MV-4-11 (cell line): ENCODE measurements at places on chromosomes 2 and 18.

- no peak for DNase-seq
Measured at GRCh38 chr18:24516261-24516660, 55.8 kb downstream of the HRH4 start.

DNA sequence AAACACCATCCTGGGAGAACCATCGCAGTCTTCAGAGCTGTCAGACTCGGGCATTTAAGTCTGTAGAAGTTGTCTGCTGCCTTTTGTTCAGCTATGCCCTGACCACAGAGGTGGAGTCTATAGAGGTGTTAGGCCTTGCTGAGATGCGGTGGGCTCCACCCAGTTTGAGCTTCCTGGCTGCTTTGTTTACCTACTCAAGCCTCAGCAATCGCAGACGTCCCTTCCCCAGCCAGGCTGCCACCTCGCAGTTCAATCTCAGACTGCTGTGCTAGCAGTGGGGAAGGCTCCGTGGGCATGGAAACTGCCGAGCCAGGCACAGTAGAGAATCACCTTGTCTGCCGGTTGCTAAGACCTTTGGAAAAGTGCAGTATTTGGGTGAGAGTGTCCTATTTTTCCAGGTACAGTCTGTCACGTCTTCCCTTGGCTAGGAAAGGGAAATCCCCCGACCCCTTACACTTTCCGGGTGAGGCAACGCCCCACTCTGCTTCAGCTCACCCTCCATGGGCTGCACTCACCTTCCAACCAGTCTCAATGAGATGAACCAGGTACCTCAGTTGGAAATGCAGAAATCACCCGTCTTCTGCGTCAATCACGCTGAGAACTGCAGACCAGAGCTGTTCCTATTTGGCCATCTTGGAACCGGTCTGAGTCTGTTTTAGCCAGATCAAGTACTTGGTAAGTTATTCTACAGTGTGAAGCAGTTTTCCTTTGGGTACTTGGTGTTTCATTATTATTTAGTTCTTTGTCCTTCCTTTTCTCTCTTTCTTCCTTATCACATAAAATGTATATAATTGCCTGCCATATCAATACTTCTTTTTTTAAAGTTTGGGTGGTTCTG is 71.5 kb downstream of the CDC42EP3 start:
- DNase-seq = no peak

- peak; percentile 10 for DNase-seq
Measured at GRCh38 chr2:68536000-68536399, 68.6 kb downstream of the APLF start.

DNA sequence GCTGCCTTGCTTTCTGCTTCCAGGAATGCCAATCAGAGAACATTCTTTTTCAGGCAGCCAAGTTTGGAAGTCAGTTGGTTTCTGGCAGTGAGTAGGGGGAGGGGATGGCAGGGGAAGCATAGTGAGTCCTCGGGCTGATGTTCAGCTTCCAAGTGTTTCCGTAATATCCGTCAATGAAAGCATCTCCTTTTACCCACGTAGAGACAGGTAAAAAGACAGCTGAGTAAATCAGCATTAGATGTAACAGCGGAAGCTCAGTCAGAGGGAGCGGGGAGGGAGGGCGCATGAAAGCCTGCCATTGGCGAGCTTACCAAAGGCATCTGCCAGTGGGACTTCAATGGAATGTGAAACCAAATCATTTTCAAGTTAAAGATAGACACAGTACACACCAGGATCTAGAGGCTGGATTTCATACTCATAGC is 117.1 kb upstream of the DTNA start:
- DNase-seq = no peak

- peak; percentile 3 for DNase-seq
Measured at GRCh38 chr2:216807857-216808272, 52.0 kb downstream of the TNP1 start.

DNA sequence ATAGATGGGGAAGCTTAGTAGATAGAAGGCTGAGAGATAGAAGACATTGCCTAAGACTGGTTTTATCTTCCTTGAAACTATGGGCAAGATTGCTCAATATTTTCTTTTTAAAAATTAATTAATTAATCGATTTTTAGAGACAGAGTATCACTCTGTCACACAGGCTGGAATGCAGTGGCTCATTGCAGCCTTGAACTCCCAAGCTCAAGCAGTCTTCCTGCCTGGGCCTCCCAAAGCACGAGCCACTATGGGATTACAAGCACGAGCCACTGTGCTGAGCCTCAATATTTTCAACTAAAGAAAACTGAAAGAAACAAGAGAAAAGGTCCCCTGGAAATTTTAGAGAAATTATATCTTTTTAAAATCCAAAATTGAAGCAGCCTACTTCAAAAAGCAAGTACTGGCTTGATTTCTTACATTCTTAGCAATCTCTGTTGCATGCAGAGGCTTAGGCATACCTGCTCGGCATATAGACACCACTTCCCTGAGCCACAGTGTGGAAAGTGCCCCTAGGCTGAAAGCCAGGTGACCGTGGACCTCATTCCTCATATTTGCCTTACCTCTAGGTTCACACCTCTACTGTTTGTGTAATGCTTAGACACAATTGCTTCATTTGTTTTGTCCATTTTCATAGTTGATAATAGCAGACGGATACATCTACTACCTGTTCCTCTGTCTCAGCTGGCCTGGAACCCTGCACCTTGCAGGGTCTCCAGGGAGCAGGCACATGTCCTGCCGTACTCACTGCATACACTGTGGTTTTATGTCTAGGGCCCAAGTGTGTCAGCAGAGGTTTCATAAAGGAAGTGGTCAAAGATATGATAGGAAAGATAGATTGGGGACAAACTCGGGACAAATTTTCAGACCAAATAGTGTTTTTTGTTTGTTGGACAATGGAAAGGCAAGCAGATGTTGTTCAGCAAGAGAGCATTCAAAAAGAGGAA is 166.5 kb upstream of the ALPP start:
- DNase-seq = peak; percentile 52

- no peak for DNase-seq
Measured at GRCh38 chr2:128282246-128282975, 36.3 kb downstream of the HS6ST1 start.

- DNase-seq = no peak
Measured at GRCh38 chr2:16461672-16462071, 204.0 kb downstream of the CYRIA start.

- no peak for DNase-seq
Measured at GRCh38 chr18:9901377-9901776, 12.4 kb upstream of the VAPA start.

DNA sequence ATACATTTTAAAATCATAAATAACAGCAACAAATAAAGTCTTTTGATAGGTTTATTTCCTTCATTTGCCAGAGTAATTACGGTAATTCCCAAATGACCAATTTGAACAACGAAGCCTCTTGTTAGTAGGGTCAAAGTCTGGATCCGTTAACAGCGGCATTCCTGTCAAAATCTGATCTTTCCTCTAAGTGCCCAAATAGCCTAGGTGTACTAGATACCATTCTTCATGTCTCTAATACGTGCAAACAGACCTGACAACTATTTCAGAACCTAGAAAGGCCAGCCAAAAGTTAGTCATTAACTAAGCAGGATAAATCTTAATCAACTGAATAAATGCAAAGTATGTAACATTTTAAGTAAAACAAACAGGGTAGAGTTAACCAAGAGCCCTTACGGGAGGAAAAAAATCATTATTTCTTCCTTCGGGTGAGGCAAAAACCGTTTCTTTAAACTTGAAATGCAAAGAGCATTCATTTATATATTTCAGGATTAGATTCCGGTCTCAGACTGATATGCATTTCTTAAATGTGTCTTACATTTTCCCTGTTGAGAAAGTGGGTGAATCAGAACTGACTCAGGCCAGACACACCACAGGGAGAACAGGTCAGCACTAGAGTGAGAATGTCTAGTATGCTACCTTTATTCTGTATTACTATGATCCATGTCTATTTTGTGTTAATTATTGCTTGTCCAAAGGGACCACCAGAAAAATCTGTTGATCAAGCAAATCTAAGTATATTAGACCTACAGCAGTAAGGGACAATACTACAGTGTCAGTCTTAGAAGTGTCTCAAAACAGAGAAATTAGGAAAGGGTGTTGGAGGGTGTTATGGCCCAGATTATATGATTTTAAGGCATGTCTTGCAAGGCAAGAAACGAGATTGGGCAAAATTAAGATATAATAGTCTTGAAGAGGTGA is 141.5 kb upstream of the NDUFV2 start:
- no peak for DNase-seq

- no peak for DNase-seq
Measured at GRCh38 chr18:46624127-46624526, 32.9 kb downstream of the LOXHD1 start.

GRCh38 chr18:24947521-24948305 is 404.3 kb downstream of the ZNF521 start:
- DNase-seq = no peak

DNA sequence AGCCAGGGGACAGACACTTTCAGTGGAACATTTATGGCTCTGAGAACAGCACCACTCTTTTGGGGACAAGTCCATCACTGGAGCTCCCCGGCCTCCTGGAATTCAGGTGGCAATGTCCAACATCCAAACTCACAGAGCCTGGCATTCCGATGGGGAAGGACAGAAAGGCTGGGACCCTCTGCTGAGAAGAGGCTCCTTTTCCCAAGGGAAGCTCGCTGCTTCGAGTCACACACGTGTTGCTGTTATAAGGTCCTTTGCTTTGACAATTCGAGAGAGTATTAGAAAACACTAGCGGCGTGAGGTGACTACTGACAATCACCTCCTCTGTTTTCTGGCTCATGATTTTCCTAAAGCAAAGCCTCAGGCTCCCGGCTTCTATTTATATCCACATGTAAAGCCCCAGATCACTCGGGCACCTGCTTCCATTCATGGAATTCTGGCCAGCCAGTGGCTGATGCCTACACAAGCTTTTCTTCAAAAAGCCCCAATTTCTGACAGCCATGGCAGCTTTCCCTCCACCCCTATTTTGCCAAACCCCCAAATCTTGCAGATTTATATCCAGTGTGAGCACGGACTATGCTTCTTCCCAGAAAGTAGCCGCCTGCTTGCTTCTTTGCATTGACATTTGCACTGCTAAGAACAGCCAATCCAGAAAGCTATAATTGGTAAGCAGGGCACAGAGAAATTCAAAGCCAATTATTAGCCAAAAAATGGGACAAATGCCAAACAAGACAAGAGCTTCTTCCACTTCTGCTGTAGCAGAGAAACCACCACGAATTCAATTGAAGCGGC is 67.3 kb downstream of the NDUFA10 start:
- DNase-seq = no peak

DNA sequence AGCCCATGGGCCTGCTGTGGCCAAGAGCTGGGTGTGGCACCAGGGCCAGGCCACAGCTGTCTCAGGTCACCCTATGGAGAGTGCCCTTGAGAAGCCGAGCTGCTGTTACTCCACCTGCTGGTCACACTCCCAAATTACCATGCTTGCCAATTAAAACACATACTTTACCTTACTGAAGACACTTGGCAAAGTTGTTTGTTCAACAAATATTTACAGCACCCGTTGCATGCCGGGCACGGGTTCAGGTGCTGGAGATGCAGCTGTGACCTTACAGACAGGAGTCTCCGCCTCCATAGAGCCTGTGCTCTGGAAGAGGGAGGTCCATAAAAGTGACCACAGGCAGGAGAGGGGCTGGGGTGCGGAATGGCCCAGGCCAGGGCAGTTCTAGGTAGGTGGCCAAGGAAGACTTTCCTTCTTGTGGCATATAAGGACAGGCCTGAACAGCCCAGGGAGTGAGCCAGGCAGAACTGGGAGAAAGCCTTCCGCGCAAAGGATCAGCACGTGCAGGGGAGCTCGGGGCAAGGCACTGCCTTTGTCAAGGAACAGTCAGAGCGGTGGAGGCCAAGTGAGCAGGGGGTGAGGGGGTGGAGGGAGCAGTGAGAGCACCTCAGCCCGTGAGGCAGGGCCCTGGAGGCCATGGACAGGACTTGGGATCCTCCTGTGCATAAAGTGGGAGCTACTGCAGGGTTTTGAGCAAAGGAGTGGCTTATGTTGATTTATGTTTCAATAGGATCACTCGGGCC is 23.6 kb upstream of the RBM44 start:
- peak; percentile 28 for DNase-seq

DNA sequence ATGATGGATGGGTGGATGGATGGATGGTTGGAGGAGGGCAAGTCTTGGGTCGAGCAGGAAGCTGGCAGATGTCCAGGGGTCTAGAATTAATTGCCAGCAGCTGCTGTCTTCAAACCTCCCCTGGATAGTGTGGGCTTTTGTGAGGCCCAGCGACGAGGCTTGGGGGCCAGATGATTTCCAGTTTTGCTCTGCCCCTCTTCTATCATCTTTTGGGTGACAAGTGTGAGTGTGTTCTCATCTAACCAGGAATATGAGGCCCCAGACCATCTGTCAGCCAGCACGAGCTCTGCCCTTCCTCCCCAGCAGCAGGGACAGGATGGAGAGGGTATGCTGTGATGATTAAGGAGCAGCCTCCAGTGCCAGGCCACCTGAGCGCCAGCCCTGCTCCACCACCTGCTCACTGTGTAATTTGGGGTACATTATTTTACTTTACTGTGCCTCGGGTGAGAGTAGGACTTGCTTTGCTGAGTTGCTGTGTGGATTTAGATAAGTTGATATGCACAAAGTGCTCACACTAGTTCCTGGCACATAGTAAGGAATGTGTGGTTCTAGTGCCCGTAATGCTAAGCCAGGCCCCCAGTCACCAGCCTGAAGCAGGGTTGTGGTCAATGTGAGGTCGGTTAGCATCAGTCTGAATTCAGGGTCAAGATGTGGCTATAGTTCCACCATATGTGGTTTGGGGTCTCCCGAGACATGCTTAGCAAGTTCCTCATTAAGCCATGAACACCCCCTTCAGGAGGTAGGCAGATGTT is 251.1 kb downstream of the CYP26B1 start:
- DNase-seq = no peak

DNA sequence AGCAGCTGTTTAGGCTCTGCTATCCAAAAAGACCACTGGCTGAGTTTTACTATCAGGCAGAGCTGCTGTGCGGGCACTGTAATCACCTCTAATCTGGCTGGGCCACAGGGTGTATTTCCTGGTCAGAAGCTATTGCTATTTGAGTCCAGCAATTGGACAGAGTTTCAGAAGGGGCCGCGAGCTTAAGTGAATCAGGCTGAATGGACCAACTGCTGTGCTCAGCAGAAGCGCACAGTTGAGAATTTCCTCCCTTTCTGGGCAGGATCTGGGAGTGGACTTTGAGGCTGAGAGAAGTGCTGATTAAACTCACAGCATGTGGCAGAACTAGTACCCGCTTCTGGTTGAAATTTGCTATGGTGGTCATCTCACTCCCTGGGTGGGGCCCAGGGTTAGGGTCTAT is 251.8 kb downstream of the INSIG2 start:
- DNase-seq = no peak

GRCh38 chr2:235677937-235678336 is 184.1 kb downstream of the AGAP1 start:
- DNase-seq = no peak

- DNase-seq = peak; percentile 17
Measured at GRCh38 chr2:120436885-120437603, 91.1 kb downstream of the INHBB start.
